ENCODE measurements at places on chromosomes 2 and 18.

- no peak for DNase-seq
Measured at GRCh38 chr2:205650450-205650849, 31.9 kb upstream of the NRP2 start.

GRCh38 chr2:129673847-129674711 is 305.4 kb upstream of the RAB6C start:
- no peak for DNase-seq

DNA sequence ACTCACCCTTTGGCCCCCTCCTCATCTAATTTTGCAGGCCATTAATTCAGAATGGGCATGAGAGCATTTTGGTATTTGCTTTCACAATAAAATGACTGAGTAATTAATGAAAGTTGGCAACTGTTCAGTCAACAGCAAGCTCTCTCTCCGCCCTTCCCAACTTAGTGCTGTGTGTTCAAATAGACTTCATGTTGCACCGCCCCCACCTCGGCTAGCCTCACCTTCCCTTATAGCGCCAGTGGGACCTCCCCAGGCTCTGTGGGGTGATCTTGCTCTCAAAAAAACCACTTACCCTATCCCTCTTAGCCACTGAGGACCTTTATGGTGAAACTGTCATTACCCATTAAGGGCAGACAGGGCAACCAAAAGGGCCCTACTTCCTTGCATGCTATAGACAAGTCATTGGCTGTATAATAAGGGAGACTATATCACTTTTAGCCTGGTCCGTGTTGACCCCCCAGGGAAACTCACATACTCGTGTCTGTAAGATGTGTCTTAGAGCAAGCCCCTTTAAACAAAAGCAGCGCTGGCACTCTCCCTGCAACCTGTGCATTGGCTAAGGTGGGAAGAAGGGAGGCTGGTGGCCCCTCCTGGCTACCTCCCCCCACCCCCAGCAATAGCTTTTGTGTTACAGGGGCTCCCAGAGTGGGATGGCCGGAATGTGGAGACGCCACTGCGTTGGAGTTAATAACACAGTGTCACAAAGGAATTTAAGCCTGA is 15.2 kb downstream of the EN1 start:
- DNase-seq = peak; percentile 52

GRCh38 chr2:217942731-217943335 is 60.0 kb downstream of the TNS1 start:
- DNase-seq = no peak

DNA sequence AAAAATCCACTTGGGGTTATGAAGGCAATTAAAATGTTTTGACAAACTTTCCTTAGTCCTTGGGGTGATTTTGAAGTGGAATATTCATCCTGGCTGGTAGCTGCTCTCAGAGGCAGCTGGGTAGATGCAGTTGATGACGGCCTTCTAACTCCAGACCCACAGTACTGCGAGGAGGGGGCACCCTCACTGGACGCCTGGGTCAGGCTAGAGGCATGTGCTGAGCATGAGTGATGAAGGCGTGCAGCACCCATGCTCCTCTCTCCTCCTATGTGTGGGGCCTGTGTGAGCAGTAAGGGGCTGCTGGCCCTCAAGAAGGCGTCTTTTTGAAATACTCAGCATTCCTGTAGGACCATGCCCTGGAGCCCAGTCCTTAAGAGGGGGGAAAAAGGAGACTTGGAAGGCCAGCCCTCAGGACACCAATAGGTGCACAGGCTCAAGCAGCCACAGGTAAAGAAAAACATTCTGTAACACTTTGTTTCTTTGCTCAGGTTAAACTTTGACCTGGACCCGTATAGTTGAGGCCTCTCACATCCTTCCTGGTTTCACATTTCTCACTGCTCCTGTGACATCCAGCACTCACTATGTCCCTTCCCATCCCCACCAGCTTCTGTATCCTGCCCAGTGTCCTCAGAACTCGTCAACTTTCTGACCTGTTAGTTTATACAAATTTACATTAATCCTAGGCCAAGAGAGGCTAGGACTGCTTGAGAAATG is 64.4 kb downstream of the CD8B2 start:
- no peak for DNase-seq

GRCh38 chr2:46643493-46643892 is 164.1 kb downstream of the TMEM247 start:
- DNase-seq = no peak

DNA sequence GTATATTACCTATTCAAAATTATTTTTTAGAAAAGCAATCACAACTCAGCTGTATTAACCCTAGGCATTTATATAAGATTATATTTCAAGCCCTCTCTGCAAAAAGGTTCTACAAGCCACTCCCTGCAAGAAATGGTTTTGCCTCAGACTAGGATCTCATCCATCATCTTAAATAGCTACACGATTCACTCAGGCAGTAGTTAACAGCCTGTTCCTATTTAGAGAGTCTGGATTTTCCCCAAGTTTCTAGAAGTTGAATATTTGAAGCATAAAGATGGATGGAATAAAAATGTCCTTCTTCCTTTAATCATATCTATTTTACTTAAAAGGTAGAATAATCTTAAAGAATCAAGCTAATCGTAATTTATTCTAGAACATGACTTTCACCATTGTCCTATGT is 167.1 kb upstream of the STK17B start:
- no peak for DNase-seq

- DNase-seq = no peak
Measured at GRCh38 chr2:37852585-37853014, 72.5 kb upstream of the RMDN2 start.

DNA sequence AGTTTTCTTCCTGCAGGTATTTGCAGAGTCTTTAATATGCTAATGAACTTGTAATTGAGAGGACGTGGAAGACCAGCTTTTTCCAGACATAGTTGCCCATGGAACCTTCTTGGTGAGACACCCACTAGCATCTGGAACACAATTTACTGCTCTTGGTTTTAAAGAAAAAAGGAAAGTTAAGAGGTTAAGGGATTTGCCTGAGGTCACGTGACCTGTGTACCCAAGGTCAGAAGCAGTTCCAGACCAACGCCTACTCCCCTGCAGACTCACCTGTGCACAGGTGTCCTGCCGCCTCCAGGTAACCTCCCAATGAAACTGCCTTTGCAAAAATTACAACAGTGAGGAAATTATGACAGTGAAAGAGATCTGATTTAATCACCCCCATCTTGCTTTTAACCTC is 172.7 kb downstream of the ANAPC1 start:
- peak; percentile 24 for DNase-seq

- DNase-seq = no peak
Measured at GRCh38 chr2:184851576-184851975, 253.2 kb downstream of the ZNF804A start.

DNA sequence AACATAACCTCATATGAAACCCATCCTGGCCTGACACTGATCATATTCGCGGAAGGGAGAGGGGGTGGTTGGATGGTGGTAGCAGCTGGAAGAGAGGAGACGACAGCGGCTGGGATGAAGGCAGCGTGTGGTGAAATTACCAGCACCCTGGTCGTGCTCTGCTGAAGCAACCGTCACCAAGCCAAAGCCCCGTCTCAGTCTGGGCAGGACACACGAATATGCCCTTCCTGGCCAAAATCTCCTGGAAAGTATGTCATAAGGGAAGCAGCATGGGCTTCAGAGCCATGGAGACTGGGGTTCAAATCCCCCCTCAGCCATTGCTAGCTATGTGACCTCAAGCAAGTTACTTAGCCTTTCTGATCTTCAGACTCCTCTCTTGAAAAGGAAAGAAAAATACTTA is 63.2 kb upstream of the CABLES1 start:
- DNase-seq = no peak

Data from suprapubic skin (tissue), 4 donors.